ENCODE measurements at places on chromosomes 5 and 9.

- DNase-seq = no peak
These were observed 120.4 kb downstream of the C9orf152 start for GRCh38 chr9:110087605-110088004.

GRCh38 chr5:173512637-173513435 lies 103.6 kb downstream of the BOD1 start:
- no peak for DNase-seq

- DNase-seq = no peak
These were observed 32.1 kb downstream of the FAM163B start for GRCh38 chr9:133576875-133577736.

DNA sequence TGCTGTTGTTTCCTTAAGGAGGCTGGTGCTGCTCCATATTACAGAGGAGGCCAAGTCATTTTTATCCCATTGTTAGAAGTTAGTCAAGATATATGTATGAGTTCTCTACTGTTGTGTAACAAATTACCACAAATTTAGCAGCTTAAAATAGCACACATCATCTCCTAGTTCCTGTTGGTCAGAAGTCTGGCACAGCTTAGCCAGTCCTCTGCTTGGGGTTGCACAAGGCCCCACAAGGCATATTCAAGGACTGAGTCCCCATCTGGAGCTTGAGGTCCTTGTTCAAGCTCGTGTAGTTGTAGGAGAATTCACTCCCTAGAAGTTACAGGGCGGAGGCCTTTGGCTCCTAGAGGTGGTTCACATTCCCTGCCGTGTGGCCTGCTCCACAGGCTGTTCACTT lies 14.7 kb downstream of the MTAP start:
- DNase-seq = no peak

DNA sequence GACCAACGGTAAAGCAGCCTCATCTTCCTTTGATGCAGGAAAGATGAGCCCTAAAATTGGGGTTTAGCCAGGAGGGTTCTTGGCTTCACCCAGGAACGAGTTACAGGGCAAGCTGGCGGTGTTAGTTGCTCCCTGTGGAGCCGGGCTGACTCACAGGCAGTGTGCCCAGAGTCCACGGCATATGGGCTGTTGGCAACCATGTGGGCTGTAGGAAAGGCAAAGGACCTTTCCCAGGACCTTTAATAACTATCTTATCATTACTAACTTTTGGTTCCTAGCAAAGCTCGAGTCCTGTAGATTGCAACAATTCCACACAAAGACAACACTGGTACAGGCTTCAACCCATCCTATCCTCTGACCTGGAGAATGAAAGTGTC lies 29.8 kb upstream of the CLPTM1L start:
- DNase-seq = no peak

DNA sequence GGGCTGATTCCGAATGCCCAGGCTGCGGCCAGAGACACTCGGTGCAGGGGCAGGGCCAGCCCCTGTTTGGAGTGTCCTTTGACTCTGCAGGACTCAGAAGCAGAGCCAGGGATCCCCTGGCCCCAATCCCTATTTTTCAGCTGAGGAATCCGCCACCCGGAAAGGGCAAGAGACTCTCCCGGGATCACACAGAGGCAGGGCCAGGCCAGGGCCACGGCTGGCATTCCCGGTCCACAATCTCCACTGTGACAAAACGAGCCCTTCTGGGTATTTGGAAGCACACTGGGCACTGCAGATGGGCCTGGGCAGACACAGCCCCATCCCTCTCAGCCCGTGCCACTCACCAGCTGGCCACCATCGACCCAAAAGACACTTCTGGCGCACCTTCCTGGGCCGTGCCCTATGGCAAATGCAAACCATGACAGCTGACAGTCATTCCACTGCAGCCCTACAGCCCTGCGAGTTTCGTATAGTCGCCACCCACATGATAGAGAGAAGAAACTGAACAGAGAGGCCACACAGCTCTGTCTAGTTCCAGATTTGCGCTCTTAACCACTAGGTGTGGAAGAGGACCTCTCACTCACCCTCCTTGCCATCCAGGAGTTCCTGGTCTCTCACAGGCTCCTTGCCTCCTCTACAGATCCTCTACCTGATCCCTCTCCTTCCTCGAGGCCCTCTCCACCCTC lies 13.3 kb downstream of the NR5A1 start:
- DNase-seq = no peak

DNA sequence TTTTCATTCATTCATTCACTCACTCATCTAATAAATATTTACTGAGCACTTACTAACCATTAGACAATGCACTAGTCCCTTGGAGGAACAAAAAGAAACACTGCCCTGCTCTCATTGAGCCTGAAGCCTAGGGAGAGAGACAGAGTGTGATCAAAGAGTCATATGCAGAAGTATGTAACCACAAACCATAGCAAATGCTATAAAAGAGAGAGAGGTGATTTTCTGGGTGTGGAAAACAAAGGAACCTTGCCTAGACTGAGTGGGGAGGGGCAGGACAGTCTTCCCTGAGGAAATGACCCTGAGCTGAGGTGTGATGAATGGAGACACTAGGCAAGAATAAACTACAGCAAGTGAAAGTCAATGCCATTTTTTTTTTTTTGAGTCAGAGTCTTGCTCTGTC lies 10.8 kb upstream of the ADRA1B start:
- DNase-seq = no peak

DNA sequence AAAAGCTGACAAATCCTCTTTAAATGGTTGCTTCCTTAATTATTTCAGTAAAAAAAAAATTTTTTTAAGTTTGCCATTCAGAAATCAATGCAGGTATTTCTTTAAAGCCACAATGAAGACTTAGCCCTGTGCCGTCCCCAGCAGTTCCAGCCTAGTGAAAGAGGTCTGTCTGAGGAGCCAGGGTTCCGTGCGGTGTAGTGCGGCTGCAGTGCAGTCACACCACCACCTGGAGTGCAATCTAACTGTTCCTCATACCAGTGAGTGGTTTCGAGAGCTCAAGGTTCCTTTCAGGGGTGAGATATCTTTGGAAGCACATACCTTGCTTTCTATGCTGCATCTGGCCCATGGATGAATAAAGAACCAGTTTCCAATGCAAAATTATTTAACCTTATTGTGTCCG lies 87.5 kb downstream of the FANCC start:
- no peak for DNase-seq

DNA sequence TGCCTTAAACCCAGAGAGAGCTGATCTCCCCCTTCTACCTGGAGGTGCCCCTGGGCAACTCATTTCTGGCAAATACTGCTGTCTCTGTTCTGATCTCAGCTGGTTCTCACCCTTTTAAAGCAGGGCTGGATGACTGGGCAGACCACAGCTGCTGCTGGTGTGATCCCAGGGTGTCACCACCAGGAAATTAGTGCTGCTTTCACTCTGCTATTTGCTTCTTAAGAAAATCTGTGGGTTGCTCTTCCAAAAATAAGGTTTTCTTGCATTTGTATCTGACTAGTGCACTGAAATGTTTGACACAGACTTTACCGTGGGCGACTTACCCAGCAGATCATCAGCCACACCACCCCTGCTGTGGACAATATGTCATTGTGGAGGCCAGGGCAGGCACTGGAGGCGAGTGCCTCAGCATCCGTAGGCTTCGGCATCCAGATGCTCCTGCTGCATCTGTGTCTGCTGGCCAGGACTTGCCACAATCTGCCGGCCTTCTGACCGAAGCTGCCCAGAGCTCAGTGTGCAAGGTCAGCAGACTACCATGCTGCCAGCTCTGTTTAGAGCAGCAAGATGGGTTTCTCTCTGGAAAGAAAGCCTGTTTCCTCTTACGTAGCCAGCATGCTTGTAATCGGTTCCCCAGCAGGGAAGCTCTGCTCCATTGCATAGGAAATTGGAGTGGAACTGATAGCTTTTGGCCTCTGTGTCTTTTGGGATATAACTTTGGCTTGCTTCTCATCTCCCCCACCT lies 13.6 kb downstream of the ARHGAP26 start:
- no peak for DNase-seq

GRCh38 chr5:1036504-1037122 lies 28.0 kb downstream of the NKD2 start:
- DNase-seq = no peak

DNA sequence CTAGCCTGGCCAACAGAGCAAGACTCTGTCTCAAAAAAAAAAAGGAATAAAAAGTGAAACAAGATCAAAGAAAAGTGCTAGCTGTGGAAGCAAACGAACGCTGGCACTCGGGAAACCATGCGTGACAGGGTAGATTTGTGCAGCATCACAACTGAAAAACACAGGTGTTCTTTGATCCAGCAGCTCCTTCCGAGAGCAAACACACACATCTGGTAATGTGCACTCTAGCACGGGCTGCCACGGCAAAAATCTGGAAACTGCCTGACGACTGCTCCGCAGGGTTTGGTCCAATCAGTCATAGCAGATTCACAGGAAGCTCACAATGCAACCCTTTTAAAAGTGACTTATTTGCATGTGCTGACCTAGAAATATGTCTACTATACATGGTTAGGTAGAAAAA lies 80.0 kb downstream of the SYK start:
- DNase-seq = no peak

DNA sequence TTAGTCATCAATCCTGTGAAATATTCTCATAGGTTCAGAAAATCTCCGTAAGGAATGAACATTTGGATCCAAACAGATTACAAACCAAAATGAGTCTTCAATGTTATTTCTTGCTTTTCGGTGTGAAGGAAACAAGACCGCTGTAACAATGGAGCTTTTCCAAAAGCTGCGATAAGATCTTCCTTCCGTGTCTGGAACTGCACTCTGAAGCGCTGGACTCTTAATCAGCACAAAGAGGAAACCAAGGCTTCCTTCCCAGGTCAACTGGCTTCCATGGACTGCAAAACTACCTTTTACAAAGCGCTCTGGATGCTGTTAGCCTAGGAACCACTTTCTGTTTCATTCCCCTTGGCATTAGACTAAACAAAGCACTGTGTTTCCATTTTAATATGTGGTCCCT lies 137.9 kb upstream of the BASP1 start:
- DNase-seq = no peak

DNA sequence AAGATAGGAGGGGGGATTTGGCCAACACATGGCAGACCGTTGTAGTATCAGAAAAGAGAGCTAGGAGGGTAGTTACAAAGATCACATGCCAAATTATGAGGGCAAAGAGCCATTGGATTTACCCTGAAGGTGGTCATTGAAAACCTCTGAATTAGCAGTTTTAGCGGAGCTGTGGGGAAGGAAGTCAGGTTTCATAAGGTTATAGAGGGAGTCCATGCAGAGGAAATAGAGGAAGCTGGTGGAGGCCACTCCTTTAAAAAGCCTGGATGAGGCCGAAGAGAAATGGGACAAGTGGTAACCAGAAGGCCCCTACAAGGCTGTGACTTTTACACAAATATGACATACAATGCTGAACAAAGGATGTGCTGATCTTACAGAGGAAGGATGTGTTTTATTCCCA lies 13.2 kb downstream of the DOCK8 start:
- DNase-seq = no peak

DNA sequence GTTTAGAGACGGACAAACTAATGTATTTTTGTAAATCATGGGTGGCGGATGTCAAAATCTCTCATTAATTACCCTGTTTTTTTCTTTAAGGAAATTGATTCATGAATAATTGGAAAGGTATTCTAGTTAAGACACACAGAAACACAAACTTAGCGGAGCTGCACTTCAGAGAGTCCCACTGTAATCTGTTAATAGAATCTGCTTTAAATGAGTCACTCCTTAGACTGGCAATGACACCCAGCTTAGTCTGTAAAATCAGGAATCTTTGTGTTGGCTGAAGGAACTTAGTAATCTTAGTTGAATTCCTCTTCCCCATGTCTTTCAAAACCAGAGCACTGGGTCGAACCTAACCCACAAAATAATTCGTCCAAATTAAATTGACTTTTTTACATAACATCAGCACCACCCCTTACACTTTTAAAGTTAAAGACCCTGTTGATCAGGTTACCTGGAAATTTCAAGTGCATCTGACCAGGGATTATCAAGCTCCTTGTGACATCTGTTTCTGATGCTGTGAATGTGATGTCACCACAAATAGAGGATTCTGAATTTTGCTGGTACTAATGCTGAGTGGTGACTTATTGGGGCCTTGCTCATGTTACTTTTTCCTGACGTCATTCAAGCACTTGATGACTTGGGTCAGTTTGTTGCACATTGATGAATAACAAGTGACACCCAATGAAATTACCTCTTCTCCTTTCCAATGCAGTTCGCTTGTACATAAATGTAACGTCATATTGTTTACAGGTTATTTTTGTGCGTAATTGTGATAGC lies 313.6 kb downstream of the KCTD16 start:
- no peak for DNase-seq

DNA sequence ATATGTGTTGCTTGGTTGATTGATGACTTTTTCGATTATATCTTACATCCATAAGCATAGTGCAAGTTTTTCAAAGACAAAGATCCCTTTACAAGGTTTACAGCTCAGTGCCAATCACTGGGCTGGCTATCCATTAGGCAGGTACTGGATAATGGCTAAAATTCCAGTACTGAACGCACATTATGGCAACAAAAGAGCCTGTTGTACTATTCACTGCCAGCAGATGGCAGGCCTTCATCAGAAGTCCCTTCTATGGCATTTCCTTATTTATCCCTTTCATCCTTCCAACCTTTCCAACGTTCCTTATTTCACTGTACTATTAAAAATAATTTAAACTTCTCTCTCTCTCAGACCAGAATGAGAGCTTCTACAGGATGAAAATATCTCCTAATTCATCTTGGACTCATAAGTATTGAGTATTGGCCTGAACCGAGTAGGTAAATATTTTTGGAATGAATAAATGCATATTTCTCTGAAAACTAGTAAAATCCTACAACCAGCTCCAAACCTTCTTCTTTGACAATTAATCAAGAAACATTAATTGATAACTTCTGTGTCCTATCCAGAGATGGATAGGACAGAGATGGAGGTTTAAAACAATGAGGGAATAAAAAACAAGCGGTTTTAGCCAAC lies 6.7 kb upstream of the WNT8A start:
- no peak for DNase-seq

- no peak for DNase-seq
These were observed 4.2 kb upstream of the SEC16A start for GRCh38 chr9:136486823-136487620.

- no peak for DNase-seq
These were observed 534.5 kb downstream of the EBF1 start for GRCh38 chr5:158565017-158565789.

DNA sequence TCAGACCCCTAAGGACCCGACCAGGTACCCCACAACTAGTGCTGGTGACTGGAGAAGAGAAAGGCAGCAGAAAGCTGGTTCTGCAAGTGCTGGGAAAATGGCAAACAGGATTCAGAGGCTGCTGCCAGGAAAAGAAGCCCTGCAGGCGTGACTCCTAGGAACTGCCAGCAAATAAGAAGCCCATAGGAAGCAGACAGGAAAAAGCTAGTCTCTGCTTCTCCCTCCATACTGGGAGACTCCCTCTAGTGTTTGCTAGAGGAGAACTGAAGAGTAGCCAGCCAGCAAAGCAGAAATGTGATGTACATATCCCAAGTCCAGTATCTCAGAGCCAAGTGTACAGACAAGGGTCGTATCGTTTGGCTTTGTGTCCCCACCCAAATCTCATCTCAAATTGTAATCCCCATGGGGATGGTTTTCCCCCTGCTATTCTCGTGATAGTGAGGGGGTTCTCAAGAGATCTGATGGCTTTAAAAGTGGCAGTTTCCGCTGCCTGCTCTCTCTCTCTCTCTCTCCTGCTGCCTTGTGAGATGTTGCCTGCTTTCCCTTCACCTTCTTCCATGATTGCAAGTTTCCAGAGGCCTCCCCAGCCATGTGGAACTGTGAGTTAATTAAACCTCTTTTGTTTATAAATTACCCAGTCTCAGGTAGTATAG lies 38.1 kb upstream of the TUSC1 start:
- no peak for DNase-seq
